Mucosa of descending colon (tissue), 3 donors: ENCODE measurements at places on chromosomes 7 and 10. TPM values are rescaled to one million over a fixed set of nuclear protein-coding genes. Genes with fewer than 3 reads are reported as not detected.

Gene MUC12
- total RNA-seq, result 848 TPM

Gene BLNK
- total RNA-seq, result 30.4 TPM

Gene ANKRD61
- total RNA-seq, result not detected

Gene CDC14C
- not detected for total RNA-seq

Gene FBXL13
- total RNA-seq, result 1.8 TPM

Gene DGKB
- total RNA-seq, result 0.19 TPM

Gene PILRA
- 15.9 TPM for total RNA-seq

Gene CYP3A7
- total RNA-seq, result 0.82 TPM

Gene UNCX
- not detected for total RNA-seq
